RPMI7951 (cell line): ENCODE measurements at places on chromosomes 3 and 15. TPM values are rescaled to one million over a fixed set of nuclear protein-coding genes. Genes with fewer than 3 reads are reported as not detected.
A peak's percentile ranks its signal among the peaks of the same experiment; 100 is the strongest.

The SLC2A2 gene
- total RNA-seq: not detected in 2 replicates

The SERPINI2 gene
- total RNA-seq: not detected in 2 replicates

The GPR176 gene
- total RNA-seq: 44.5 and 50.8 TPM in 2 replicates

The CCRL2 gene
- 2.8 and 6.1 TPM in 2 replicates for total RNA-seq

The SLC28A2 gene
- total RNA-seq: not detected in 2 replicates

The CHDH gene
- not detected in 2 replicates for total RNA-seq

The SLC9C1 gene
- not detected in 2 replicates for total RNA-seq

The C3orf62 gene
- 0.84 and 0.88 TPM in 2 replicates for total RNA-seq

DNA sequence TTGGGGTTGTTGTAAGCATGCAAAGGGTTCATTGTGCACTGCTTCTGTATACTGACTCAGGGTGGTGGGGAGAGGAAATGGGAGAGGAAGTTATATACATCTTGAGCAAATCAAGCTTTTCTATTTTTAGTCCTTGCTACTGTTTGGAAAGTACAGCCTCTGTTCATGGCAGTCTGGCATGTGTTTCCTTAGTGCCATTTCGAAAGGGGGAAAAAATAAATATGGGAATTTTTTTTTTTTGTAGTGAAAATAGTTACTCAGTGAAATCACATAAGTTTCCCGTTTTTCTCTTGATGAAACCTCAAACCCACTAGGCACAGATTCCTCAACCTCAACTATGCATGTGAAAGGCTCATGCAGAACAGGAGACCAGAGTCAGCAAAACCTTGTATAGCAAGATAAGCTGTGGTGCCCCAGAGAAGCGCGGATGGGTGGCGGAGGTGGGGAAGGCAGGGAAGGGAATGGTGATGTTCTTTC, 353.3 kb downstream of the LPP start:
- peak; percentile 92 for DNase-seq

DNA sequence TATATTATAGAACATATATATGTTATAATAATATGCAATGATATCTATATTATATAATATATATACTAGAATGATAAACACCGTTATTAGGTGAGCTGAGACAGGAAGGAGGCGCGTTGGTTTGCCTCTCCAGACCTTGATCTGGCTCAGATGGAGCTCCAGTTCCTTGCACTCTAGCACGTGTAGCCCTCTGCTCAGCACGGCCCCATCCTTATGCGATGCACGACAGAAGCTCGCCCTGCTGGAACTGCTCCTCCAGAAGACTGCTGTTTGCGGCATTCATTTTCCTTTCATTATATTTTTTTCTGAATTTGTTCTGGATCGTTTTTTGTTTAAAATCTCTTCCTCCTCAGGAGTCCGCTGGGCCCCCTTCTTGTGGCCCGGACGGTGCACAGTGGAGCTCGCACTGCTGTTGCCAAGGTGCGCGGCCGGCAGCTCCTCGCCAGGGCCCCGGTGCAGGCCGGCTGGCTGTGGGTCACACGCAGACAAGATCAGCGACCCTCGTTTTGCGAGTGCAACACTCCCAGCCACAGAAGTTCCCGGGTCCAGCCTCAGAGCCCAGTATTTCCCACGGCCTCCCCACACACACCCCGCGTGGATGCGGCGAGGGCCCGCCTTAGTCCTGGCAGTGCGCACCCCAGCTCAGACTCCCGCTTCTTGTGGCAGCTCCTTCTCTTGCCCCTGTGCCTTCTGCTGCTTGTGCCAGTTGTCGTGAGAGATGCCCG, 112.2 kb downstream of the CHL1 start:
- no peak for DNase-seq

GRCh38 chr3:102586485-102586884, 151.7 kb downstream of the ZPLD1 start:
- no peak for DNase-seq

GRCh38 chr3:107561980-107562379, 39.2 kb downstream of the BBX start:
- DNase-seq: peak; percentile 5

GRCh38 chr3:43038010-43038409, 58.9 kb downstream of the GASK1A start:
- no peak for DNase-seq

DNA sequence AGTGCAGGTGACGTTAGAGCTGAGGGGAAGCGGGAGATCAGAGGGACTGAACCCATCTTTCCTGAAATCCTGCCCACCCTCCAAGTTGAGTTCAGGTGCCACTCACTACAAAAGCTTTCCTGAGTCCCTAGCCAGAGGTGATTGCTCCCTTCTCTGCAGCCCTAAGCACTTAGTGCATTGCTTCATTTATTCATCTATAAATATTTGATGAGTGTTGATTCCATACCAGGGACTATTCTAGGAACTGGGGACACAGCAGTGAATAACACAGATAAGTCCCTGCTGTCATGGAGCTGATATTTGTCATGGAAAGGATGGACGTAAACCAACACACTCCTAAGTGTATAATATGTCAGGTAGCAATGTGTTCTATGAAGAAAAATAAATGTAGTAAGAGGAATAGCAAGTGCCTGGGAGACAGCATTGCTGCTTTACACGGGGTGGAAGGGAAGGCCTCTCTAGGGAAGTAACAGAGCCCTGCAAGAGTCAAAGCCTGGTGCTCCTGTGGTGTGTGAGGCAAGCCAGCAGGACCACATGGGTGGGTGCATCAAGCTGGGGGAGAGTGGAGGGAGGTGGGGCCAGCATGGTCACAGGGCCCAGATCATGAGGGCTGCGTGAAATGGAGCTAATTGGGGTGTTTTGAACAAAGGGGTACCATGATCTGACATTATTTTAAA, 18.6 kb downstream of the ALPK3 start:
- DNase-seq: no peak

GRCh38 chr3:105948101-105948500, 79.3 kb upstream of the CBLB start:
- DNase-seq: no peak

- no peak for DNase-seq
Observed at GRCh38 chr3:43549626-43550290, 72.1 kb downstream of the ANO10 start.

GRCh38 chr15:32718821-32719716, 1.3 kb downstream of the GREM1 start:
- DNase-seq: peak; percentile 39

DNA sequence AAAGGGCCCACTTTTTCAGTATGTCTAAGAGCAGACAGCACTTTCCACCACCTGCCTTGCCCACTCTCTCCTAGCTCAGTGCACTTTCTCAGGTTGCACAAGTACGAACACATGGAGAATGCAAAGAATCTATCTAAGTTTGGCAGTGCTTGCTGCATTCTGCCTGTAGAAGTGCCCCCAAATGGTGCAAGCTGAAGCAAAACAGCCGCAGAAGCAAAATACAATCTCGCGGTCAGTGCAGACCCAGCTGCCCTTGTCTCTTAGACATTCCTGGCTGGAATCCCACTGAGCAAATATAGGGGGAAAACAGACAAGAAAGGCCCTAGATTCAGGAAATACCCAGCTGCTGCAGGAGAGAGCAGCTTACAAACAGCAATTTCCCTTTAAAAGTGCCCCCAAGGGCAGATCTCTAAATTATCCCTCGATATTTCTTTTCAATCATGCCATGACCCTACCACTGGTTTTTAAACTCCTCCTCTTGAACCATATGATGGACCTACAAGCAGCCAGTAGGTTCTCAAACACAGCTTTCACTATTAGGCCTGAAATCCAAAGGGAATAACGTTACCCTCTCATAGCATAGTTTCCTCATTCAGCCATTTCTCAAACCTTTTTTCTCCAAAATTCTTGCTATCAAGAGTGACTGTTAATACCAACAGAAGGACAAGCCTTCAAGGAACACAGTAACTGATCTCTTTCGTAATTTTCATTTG, 67.0 kb downstream of the TNIK start:
- peak; percentile 67 for DNase-seq

DNA sequence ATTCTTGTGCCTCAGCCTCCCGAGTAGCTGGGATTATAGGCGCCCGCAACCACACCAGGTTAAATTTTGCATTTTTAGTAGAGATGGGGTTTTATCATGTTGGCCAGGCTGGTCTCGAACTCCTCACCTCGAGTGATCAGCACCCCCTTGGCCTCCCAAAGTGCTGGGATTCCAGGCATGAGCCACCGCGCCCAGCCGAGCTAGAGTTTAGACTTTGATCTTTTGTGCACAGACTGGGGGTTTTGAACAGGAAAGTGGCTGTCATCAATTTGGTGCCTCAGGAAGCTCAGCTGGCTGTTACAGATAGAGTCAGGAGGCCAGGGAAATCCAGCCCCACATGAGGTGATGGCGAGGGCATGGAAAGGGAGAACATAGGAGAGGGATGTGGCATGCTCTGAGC, 19.3 kb upstream of the IREB2 start:
- DNase-seq: no peak

DNA sequence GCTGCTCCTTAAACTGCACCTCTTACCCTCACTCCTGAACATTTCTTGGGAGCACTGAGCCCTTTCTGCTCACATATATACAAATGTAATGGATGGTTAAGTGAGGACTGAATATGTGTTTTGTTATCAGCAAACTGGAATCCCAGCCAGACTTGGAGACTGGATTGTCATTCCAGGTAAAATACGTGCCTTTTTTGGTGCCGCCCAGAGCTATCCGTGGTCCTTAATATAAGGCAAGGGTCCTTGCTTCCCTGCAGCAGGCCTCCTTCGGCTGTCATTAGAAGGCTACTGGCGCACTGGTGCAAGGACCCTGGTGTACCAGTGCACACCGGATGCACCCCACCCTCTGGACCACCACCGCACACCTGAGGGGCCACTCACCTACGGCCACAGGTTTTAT, 1.1 kb upstream of the GABRB3 start:
- no peak for DNase-seq

DNA sequence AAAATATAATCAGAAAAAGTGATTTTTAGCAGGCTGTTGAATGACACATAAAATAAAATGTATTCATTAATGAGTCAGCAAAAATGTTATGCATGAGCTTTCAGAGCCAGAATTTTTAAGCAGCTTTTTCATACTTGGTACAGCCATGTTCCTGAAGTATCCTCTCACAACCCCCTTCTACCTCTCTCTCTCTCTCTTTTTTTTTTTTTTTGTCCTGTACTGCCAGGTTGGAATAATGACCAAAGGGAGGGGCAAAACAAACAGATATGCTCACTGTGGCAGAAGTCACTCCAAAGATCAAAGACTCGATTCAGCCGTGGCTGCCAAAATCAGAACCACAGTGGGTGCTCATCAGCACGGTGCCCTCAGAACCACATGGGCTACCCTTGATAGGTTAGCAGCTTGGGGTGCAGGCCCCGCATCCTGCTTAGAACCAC, 383.0 kb downstream of the ZBTB20 start:
- no peak for DNase-seq

DNA sequence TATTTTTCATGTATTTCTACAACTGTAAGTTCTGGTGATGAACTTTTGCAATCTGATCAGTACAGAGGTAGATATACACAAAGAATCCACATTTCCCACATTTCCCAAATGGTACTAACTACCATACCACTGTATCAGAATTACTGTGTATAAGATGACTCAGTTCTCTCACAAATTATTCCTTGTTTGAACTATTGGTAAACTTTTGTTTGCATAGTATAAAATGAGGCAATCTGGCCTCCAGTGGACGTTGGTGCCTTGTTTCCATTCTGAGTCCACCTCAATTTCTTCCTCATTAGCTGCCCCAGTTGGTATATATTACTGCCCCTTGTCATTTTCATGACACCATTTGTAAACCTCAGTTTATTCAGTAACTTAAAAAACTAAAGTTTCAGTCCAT, 38.5 kb downstream of the SPTSSB start:
- no peak for DNase-seq

- peak; percentile 96 for DNase-seq
Observed at GRCh38 chr3:10242182-10243065, 5.8 kb upstream of the TATDN2 start.
